ENCODE measurements at places on chromosomes 16 and 17. TPM values are rescaled to one million over a fixed set of nuclear protein-coding genes. Genes with fewer than 3 reads are reported as not detected.

TMEM220 gene
- 10.3 TPM for total RNA-seq

KRTAP4-3 gene
- total RNA-seq: not detected

PABPN1L gene
- not detected for total RNA-seq

KCNAB3 gene
- total RNA-seq: 1.2 TPM

CIBAR2 gene
- not detected for total RNA-seq

G6PC1 gene
- not detected for total RNA-seq

TP53TG3F gene
- total RNA-seq: not detected

GP1BA gene
- not detected for total RNA-seq

CHST4 gene
- total RNA-seq: not detected

DNA sequence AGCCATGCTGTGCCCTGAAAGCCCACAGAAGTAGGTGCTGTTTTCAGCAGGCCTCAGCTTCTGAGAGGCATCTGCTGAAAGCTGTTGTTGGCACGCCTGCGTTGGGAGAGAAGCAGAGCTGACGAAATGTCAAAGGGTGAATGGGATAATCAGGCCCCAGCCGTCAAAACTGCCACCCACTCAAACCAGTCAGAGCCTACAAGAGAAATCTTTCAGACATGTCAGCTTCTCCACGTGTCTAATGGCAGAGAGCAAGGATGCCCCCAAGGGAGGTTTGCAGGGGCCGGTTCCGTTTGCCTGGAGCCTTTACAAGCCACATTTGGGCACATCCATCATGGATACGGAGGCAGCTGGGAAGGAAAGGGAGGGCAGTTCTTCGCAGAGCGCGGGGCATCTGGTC, 568.2 kb upstream of the EEF2KMT start:
- no peak for DNase-seq

DNA sequence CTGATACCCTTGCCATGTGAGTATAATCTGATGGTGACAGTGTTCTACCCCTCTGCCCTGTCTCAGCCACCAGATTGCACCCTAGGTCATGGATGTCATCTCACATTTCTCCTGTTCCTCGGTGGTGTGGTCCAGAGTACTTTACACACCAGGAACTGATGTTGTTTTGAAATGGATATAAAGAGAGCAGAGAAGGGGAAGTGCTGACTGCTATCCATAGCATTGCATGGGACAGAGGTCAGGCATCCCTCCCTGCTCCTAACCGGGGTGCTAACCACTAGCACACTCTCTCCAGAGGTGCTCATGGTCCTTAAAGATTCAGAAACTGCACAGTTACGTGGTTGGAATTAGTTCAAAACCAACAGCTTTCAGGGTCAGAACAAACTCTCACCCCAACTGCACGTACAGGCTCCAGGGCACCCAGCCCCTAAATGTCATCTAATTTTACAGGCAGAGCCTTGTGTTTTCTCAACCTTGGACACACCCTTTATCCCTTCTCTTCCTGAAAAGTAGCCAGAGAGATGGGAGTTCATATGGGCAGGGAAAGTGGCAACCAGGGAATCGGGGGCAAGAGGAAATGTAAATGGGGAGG, 16.3 kb downstream of the TTLL6 start:
- no peak for DNase-seq

- no peak for DNase-seq
Measured at GRCh38 chr17:1969712-1970111, 55.4 kb downstream of the RTN4RL1 start.

GRCh38 chr16:62249069-62249468, 212.8 kb upstream of the CDH8 start:
- DNase-seq: no peak

GRCh38 chr17:60435244-60436167, 13.2 kb downstream of the CHCT1 start:
- peak; percentile 82 for DNase-seq

DNA sequence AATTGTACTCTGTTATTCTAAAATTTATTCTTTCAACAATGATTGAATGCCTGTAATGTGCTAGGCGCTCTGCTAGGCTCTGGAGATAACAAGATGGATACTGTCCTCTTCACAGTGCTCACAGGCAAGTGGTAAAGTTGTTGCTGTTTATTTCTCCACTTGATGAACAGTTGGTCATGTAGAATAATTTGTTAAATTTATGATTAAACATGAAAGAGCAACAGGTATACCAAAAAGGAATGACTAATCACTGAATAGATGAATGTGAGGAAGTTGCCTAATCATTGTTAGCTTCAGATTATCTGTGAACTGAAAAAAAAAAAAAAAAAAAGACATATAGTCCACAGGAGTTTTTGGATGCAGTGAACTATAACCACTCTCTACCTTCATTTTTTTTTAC, 62.3 kb downstream of the NFATC3 start:
- DNase-seq: no peak

DNA sequence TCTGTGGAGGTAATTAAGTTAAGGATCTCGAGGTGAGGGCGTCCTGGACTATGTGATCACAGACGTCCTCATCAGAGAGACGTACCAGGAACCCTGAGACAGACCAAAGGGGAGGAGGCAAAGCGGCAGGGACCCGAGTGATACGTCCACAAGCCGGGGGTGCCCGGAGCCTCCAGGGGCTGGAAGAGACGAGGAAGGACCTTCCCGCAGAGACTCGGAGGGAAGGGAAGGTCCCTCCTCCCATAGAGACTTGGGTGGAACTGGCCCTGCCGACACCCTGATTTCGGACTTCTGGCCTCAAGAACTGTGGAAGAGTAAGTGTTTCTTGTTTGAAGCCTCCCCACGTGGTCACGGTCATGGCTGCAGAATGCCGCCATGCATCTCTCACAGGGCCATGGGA, 30.8 kb downstream of the LMF1 start:
- no peak for DNase-seq

DNA sequence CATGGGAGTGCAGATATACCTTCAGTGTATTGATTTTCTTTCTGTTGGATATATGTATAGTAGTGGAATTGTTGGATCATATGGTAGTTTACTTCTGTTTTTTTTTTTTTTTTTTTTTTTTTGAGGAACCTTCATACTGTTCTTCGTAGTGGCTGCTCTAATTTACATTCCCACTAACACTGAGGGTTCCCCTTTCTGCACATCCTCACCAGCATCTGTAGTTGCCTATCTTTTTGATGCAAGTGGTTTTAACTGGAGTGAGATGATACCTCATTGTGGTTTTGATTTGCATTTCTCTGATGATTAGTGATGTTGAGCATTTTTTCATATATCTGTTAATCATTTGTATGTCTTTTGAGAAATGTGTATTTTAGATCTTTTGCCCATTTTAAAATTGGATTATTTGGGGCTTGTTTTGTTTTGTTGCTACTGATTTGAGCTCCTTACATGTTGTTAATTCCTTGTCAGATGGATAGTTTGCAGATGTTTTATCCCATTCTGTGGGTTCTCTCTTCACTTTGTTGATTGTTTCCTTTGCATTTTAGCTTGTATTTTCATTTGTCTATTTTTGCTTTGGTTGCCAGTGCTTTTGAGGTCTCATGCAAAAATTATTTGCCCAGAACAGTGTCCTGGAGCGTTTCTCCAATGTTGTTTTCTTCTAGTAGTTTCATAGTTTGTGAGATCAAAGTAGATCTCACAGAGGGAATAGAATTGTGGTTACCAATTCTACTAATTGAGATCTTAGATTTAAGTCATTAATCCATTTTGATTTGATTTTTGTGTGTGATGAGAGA, 25.0 kb upstream of the BCAS3 start:
- DNase-seq: no peak

- DNase-seq: peak; percentile 62
Measured at GRCh38 chr17:31068291-31068690, 26.5 kb upstream of the NF1 start.

GRCh38 chr17:4703330-4703691, 626 bp downstream of the PELP1 start:
- DNase-seq: no peak

DNA sequence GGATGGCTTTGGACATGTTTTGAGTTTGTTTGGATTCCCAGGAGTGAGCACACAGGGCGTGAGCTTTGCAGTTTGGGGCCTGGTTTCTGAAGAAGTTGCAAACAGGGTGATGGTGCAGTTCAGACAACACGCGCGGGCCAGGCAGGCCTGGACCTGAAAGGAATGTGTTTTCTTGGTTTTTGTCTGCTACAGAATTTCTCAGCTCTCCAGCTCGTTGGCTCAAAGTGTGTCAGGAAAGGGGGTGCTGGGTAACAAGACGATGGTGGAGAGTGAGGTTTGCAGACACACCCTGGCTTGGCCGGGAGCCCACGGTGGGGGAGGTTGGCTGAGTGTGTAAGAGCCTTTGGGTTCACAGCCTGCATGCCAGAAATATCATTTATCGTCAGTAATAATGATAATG, 82.3 kb downstream of the CMIP start:
- DNase-seq: peak; percentile 73

DNA sequence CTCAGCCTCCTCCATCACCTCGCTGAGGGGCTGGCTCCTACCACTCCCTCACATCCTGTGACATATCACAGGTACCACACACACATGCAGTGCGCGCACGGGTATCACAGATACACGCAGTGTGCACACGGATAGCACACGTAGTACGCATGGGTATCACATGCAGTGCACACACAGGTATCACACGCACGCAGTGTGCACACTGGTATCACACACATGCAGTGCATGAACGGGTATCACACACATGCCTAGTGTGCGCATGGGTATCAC, 30.1 kb downstream of the ACSF3 start:
- DNase-seq: no peak

- DNase-seq: no peak
Measured at GRCh38 chr17:79192503-79193351, 118.1 kb downstream of the ENGASE start.

- DNase-seq: no peak
Measured at GRCh38 chr17:7707446-7707845, 2.4 kb downstream of the EFNB3 start.

DNA sequence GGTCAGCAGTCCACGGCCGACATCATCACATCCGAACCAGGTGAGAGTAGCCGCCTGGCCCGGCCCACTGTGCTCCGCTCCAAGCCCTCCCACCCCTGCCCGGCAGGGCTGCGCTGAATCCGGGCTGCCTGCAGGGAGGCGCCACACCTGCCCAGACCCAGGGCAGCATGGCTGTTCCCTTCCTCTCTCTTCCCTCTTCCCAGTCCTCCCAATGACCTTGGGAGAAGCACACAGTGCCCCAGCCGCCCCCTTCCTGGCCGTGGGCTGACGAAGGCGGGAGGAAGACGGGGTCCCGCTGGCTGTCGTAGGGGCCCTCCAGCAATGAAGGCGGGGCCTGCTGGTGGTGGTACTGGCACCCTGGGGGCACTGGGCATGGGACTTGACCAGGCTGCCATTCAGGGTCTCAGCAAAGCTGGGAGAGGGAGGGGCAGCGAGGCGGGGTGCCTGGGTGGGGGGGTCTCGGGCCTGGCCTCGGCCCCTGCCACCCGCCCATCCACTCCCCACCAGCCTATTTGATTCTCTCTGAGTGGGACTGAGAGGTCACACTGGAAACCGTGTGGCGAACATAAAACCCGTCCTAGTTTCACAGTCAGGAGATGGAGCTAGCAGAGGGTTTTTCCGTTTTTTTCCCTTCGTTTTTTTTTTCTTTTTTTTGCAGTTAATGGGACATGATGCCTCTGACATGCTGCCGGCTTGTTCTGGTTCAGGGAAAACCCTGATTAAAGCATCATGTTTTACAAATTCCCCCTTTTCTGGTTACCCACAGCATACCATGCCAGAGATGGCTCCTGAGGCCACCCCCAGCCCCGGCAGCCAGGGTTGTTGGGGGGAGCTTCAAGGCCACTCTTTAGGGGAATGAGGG, 50.6 kb downstream of the BAHCC1 start:
- DNase-seq: no peak

- no peak for DNase-seq
Measured at GRCh38 chr17:79883202-79883601, 44.0 kb upstream of the CBX4 start.

DNA sequence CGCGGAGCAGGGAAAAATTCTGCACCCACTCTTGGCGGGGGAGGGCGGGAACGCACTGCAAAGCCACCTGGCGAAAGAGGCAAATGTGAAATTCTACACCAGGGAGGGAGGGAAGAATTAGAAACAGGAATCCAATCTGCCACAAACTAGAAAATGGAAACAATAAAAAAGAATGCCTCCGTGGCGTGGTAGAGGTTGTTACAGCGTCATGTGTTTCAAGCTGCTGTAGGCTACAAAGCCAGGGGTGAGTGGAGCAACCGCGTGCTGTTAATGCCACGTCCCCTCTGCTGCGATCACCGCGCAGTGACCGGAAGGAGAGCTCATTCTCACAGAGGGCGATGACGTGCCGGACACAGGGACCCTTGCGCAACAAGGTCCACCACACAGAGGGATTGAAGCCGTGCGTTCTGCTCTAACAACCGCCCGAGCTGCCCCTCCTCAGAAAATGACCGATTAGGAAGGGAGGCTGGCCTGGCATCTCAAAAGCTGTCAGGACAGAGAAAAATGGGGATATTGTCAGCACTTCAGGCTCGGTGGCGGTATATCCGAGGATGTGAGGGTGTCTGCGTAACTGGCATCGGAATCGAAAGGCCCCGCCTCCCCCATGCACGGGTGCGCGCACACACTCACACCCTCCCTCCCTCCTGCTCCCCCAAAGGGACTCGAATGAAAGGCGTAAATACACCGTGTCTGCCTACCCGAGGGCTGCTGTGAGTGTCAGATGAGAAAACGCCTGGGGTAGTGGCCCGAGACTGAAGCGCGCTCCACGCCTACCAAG, 70.8 kb upstream of the TNRC6C start:
- peak; percentile 92 for DNase-seq

DNA sequence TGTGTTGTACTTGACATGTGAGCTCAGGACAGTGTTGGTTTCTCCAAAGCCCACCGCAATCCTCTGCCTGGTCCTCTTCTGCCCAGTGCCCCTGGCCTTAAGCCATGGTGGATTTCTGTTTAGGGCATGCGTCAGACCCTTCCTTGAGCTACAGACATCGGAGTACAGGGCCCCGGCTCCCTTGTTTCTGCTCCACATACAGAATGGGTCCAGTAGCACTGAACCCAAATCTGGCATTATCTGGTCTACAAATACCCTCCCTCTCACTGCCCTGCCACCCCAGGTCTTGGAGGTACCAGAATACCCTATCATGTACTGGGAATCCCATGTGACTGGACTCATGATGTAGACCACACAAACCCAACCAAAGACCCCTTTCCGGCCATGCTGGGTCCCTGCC, 27.4 kb upstream of the ZNHIT3 start:
- no peak for DNase-seq

DNA sequence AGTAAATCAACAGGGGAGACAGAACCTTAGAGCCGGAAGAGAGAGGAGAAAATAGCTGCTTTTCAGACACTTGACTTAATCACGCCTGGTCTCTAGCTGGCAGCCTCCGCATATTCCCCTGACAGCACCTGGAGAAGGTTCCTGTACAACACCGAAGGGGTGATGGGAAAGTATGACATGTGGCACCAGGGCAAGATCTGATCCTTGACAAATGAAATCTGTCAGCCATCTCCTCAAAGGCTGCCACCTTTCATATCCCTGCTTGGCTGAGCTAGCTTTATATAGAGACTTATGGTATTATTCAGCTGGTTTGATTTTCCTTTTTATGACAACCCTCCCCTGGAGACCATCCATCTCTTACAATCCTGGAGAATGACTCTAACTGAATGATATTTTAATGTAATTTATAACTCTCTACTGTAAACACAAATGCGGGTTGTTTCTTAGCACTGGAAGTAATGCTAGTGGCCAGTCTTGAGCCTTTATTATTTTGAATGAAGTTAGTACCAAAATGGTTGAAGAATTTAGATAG, 1205.3 kb upstream of the CDH8 start:
- no peak for DNase-seq

- peak; percentile 76 for DNase-seq
Measured at GRCh38 chr17:35930211-35931065, at the start of gene RDM1. Gene RDM1, minus strand, starts transcription at chr17:35930773. Its CDS starts 46 bp downstream, at chr17:35930727.

GRCh38 chr17:27546624-27547300, 84.2 kb upstream of the LGALS9 start:
- no peak for DNase-seq

GRCh38 chr16:28063591-28064061, at the start of gene GSG1L:
Gene GSG1L, minus strand, starts transcription at chr16:28063714. Its CDS starts 290 bp downstream, at chr16:28063424.
- DNase-seq: no peak

Measured in sciatic nerve (tissue), 2 donors.